ENCODE measurements at places on chromosomes 1 and 21.

- DNase-seq: no peak
These were observed 7.9 kb upstream of the ADGRB2 start for GRCh38 chr1:31771891-31772668.

DNA sequence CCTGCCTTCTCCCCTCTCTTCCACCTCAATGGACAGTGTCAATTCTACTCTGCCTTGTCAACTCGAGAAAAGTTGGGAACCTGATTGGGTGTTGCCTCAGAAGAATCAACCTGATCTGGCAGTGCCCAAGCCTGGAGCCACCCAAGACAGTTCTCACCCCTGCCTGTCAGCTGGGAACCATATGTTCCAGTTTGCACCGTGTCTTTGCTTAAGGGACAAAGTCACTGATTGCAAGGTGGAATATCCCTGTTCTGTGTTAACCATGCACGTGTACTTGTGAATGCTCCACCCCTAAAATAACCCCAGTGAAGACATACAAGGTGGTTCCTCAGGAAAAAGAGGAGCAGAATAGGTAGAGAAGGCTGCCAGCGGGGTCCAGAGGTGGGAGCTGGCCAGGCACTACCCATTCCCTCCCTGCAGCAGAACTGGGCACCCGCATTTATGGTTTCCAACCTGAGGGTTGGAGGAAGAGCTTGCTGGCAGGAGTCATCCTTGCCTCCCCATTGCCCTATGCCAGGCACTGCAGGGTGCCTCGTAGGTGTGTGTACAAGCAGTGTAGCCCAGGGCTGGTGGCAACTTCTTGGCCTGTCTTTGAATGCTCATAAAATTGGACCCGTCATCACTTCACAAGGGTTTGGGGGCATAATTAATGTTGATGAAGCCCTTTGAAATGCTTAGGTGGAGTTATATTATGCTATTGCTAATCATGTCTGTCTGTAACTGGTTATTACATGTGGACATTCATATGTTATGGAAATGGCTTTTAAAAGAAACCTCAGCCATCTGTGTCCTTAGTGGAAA is 11.3 kb downstream of the NIPAL3 start:
- DNase-seq: no peak

- DNase-seq: no peak
These were observed 6.2 kb downstream of the PRMT2 start for GRCh38 chr21:46641656-46642055.

- no peak for DNase-seq
These were observed 36.7 kb upstream of the WLS start for GRCh38 chr1:68268896-68269483.

- DNase-seq: peak; percentile 51
These were observed 6.1 kb upstream of the ADAM15 start for GRCh38 chr1:155044812-155045657.

- DNase-seq: no peak
These were observed 143.6 kb upstream of the CD34 start for GRCh38 chr1:208054485-208054884.

GRCh38 chr1:204891860-204892259 is 21.2 kb downstream of the NFASC start:
- DNase-seq: no peak

DNA sequence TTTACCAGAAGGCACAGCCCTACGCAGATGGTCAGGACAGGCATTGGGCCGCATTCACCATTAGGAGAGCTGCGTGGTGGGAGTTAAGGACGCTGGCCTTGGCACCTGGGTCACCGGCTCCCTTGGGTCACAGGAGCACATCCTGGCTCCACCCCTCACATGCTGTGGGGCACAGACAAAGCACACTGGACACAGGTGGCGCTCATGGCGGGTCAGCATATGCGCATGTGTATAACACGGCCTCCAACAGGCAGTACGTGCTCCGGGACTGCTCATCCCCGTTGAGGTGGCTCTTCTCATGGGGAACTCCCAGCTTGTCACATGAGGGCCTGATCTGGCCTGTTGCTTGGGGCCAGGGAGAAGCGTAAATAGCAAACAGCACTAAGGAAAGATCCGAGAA is 25.0 kb downstream of the PGBD5 start:
- DNase-seq: no peak

- no peak for DNase-seq
These were observed 8.5 kb downstream of the ARHGEF16 start for GRCh38 chr1:3463013-3463385.

- no peak for DNase-seq
These were observed 2.0 kb upstream of the IFI16 start for GRCh38 chr1:159007726-159008125.

DNA sequence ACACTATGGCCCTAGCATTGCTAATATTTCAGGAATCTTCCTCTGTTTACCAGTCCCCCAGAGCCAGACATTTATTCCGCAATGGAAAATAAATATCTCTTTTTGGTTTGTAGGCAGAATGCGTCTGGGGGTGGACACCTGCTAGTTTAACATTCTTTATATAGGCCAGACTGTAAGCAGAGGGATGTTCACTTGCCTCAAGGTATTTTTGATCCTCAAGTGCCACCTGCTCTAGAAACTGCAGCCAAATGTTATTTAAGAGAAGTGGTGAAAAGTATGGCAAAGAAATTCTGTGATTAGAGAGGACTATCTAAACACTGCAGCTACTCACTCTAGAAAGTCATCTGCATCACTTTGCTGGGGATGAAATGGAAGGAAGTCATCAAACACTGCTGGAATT is 164.7 kb downstream of the NEGR1 start:
- DNase-seq: no peak

DNA sequence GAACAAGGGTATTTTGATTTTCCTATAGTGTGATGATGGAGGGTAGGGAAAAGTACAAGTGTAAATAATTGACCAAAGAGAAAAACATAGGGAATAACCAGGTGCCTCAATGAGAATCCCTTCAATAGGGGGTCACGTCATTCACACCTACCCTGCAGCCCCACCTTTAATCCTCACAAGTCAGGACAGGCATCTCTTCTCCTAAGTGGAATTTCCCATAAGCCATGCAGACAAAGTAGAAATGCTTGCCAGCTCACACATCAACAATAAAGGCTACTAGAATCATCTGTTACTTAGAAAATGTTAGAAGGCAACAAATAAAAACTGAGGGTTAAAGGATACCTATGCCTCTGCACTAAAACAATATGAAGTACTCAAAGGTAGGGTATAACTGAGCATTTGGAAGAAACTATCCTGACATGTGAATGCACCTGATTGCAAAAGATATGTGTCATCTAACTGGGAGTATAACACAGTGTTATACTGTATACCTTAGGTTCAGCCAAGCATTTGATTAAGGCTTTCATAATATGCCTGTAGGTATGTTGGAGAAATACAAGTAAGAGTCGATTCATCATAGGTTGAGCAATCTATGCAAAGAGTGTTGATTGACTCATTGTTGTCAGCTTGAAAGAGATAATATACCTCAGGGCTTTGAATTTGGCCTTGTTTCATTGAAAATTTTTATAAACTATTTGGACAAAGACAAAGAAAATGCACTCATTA is 32.4 kb upstream of the ATP1A1 start:
- DNase-seq: no peak

DNA sequence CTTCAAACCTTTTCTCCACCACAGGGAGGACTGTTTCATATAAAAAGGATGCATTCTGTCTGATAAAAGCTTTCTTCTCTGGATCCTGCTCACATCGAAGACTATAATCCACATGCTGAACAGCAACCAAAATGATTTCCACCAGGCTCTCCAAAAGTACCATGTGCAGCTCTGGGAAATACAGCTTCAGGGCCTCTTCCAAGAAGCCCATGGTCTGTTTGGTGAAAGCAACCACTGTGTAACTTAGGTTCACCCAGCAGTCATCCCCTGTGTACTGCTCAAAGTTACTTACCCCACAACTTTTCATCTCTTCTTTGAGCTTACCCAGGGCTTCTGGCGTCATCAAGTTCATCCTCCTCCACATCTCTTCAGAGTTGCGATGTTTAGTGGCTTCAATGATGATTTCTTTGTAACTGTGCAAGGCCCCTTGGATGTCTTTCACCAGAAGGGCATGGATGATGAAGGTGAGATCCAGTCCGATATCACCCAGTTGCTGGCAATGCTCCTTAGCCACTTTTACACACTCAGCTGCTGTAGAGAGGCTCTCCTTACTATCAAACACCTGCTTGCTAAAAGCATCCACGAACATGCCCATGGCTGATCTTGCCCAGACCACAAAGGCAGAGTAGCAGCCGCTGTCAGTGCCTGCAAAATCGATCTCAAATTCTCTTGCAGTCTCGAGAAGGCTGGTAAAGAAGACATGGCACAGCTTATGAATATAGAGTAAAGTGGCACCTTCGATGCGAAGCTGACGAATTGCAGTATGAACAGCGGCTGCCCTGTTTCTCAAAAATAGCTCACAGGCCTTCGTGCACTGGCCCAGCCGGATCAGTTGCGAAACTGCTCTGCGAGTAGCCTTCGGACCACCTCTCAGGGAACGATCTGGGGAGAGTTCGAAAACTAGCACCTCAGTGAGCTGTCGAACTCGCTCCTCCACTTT is 1.7 kb downstream of the EXOC8 start:
- DNase-seq: no peak

DNA sequence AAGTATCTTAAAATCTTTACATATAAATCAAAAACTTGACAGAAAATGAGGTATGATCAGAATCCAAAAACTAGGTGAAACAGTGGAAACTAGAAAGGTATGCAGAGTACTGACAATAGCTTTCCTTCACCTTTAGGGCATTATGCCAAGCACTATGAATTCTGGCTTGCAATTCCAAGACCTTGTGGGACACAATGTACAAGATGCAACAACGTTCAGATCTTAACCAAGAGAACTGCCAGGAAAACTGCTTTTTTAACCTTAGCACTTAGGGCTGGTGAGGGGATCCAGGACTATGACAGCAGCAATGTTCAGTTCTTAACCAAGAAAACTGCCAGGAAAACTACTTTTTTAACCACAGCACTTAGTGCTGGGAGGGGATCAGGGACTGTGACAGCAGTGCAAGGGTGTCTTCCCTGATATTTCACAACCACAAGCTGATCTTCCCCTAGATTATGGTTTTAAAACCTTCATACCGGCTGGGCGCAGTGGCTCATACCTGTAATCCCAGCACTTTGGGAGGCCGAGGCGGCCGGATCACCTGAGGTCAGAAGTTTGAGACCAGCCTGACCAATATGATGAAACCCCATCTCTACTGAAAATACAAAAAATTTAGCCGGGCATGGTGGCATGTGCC is 22.3 kb downstream of the FOXJ3 start:
- no peak for DNase-seq

DNA sequence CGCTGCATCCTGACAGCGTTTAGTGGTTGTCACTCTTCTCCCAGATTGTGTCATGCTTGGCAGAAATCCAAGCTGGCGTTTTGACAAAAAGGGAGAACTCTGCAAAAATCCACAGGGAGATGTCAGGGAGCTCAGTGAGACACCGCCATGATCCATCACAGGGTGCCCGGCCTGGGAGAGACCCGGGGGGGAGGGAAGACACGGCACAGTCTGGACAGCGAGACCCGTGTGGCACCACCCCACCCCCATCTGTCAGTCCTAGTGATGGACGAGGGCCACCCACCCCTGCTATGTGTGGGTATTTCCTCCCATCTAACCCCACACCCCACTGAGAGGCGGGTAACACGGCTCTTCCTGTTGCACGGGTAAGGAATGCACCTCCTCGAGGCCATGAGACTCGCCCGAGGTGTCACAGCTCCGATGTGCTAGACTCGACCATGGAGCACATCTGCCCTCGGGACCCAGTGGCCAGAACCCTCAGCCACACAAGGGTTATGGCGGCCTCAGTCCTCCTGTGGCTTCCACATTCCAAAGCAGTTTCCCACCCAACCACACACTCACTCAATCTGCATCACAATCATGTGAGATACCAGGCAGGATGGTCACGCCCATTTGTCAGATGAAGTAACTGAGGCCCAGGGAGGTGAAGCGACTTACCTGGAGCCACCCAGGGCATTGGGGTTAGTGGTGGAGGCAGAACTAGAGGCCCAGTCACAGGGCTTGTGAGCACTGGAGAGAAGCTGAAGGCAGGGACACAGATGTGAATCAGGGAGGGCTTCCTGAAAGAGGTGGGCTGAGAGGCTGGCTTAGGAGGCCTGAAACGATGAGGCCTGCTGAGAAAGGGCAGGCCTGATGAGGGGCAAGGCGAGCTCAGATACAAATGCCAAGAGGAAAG is 688.5 kb downstream of the MATN1 start:
- DNase-seq: no peak

- no peak for DNase-seq
These were observed 21.7 kb upstream of the PIGC start for GRCh38 chr1:172465617-172466016.

DNA sequence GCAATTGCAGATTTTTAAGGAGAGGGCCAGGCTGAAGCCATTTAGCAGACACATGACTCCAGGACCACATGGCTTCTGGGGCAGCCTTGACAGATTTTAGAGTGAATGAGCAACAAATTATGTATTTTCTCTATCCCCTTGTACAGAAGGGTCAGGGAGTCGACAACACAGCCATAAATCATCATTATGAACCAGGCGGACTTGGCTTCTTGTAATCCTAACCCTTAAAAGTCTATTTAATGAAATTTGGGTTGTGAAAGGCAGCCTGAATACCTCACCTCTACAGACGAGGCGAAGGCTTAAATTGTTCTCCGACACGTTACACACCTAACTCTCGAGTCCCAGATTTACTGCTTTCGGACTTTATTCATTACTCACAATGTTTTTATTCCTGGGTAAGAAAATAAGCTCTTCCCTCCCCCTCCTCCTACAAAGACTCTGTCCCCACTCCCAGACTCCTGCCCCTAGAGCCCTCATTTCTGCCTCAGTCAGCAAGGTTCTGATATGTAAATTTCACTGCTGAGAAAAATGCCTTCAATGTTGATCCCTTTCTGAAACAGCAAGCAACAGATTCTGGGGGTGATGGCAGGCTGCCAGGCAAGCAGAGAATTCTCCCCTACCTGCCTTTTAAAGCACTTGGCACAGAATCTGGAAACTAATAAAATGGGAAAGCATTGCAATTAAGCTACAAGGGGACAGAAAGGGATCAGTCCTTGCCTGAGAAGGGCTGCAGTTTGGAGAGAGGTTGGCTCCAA is 51.6 kb downstream of the PLPP3 start:
- DNase-seq: no peak

DNA sequence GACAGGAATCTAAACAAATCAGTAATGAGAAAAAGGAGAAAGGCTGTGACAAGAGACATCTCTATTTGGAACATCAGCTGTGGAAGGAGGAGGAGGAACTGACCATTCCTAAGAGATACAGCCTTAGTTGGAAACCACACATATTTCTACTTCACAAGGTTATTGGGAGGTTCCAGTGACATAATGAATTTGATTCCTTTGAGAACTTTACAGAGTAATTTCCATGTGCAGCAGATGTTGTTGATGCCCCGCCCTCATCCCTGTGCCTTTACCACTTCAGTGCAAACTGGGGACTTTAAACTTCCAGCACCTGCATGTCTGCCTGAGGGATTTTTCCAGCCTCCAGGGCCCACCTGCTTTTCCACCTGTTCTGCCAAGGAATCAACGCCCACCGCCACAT is 9.3 kb upstream of the ST6GALNAC5 start:
- no peak for DNase-seq
